ENCODE measurements at places on chromosomes 16 and 17.

DNA sequence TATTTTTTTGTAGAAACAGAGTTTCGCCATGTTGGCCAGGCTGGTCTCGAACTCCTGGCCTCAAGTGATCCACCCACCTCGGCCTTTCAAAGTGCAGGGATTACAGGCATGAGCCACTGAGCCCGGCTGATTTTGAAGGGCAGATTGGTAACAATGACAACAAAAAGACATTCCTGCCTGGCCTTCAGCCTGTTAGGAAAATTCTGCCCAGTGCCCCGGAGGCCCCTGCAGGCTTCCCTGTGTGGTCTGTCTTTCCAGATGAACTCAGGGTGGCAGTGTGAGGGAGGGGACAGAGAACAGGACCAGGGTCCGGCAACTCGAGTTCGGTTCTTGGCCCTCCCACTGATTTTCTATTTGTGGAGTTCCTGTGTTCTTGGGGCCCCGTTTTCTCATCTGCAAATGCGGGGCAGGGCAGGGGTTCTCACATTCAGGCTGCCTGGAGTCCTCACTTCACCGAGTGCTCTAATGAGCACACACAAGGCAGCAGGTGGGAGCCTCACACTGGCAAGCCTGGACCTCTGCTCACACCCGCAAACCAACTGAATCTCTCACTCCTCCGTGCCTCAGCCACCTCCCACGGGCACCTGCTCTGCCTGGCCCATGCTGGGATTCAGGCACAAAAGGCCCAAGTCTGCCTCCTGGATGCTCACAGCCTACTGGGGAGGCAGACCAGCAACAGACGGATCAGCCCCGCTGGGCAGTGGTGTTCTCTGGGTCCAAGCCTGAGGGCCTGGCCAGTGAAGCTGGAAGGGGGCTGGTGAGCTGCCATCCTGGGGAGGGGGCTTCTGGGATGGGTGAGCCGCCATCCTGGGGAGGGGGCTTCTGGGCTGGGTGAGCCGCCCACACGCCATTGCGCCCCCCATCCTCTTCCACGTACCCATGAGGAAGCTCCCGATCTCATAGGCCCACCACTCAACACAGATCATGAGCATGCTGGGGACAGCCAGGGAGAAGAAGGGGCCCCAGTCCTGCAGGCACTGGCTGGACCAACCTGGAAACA lies 10.3 kb downstream of the SLC47A2 start:
- DNase-seq, result no peak

DNA sequence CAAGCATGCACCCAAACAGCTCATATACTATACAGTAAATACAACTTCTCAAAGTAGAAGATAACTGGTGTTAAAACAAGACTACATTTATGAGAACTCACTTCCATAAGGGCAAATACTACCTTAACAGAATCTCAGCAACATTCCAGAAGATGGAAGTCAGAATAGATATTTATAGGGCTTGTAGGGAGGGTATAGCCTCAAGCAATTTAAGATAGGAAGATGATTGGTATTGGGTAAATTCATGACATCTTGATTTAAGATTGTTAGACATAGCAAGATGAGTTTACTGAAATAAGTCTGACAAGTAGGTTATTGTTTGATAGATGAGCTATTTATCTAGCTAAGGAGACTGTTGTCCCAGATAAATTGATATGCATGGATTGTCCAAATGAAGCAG lies 250.2 kb downstream of the CDH13 start:
- no peak for DNase-seq

GRCh38 chr16:48607056-48607825 lies 2.7 kb downstream of the N4BP1 start:
- DNase-seq, result no peak

DNA sequence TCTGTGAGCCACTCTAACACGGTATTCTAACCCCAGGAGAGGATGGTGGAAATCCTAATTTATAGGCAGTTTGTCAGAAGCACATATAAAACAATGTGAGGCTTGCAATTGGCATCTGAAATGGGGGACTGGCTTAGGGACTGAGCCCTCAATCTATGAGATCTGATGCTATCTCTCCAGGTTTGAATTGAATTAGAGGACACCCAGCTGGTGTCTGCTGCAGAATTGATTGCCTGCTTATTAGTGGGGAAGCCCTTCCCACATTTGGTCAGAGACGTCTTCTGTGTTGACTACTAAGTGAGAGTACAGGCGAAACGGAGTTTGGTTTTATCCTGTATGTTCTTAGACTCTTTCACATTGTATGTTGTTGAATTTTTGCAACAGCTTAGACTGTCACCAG lies 13.6 kb upstream of the TMIGD1 start:
- no peak for DNase-seq

DNA sequence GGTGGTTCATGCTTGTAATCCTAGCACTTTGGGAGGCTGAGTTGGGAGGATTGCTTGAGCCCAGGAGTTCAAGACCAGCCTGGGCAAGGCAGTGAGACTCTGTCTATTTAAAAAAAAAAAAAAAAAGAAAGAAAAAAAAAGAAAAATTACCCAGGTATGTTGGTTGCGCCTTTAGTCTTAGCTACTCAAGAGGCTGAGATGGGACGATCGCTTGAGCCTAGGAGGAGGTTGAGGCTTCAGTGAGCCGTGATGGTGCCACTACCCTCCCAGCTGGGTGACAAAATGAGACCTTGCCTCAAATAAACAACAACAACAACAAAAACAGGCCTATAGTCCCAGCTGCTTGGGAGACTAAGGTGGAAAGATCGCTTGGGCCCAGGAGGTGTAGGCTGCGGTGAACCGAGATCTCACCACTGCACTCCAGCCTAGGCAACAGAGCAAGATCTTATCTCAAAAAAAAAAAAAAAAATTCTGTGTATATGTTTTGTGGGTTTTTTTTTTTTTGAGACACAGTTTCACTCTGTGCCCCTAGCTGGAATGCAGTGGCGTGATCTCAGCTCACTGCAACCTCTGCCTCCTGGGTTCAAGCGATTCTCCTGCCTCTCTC lies 12.5 kb upstream of the ANKRD40CL start:
- peak; percentile 83 for DNase-seq

DNA sequence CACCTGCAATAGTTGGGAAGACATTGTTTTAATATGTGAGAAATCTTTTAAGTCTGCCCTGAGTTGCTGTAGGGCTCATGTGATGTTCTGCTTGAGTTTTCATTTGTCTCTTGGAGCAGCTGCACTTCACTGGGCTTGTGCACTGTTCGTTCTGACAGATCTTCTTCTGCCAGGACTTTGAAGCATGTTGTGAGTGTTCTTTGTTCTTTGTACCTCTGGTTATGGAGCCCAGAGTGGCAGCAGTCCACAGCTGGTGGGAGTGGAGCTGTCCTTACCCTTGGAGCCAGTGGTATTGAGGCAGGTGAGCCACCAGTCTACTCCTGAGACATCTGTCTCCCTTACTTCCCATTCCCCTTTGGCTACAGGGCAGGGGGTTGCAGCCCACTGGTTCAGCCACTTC lies 64.6 kb downstream of the GNAO1 start:
- DNase-seq, result no peak

All from natural killer cell (primary cell).